ENCODE measurements at places on chromosomes 13 and 19.

GRCh38 chr19:31944326-31944725 is 401.1 kb upstream of the ZNF507 start:
- DNase-seq: no peak

DNA sequence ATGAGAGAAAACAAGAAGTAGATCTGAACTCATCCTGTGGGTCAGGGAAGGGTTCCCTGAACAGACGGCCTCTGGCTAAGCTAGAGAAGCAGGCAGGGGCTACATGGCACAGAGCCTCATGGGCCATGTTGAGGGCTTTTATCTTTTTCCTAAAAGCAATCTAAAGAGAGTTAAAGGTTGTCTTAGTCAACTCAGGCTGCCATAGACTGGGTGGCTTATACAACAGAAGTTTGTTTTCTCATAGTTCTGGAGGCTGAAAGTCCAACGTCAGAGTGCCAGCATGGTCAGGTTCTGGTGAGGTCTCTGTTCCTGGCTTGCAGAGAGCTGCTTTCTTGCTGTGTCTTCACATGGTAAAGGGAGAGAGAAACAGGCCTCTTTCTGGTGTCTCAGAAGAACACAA is 2.9 kb upstream of the MBNL2 start:
- DNase-seq: no peak

DNA sequence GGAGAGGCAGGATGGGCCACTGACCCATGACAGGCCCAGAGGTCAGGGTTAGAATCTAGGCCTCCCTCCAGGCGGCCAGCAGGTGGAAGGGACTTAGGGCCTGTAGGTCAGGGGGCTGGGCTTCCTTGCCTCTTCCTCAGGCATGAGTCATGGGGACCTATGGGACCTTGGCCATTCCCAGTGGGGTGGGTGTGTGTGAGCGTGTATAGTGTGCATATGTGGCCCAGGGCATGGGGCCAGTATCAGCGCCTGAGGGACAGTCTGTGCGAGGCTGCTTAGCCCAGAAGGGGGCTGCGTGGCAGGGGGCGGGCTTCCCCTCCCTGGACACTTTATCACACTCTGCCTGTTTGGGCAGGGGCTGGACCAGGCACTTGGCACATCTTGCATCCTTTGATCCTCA is 13.3 kb downstream of the KCTD15 start:
- DNase-seq: no peak

DNA sequence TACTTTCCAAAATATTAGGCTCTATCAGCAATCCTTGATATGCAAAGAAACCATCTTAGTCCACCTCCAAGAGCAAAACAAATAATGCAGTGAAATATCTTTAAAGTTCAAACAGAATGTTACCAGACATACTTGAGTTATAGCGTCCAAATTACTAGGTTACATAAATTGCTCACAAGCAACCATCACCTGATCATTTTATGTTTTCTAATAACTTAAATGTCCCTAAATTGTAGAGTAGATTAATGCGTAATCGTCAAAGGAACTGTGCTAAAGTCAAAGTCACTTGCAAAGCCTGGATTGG is 350.6 kb upstream of the ARGLU1 start:
- no peak for DNase-seq

DNA sequence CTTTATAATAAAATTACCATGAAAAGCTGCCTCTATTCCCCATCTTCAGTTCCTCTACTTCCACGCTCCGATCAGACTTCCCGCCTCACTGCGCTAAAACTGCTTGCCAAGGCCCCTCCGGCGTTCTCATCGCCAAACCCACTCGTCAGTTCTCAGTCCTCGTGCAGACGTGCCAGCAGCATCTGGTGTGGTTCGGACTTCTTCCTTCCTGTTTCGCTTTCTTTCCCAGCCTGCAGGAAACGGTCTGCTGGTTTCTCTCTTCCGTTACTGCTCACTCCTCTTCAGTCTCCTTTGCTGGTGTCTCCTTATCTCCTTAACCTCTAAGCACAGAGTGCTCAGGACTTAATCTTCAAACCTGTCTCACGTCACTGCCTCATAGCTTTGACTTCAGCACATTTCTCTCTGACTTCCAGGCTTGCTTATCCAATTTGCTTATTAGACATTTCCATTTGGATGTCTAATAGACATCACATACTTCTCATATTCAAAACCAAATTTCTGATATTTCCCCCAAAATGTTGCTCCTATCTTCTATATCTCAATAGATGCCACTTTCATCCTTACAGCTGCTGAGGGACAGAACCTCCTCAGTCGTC is 40.3 kb downstream of the RCBTB2 start:
- peak; percentile 52 for DNase-seq

DNA sequence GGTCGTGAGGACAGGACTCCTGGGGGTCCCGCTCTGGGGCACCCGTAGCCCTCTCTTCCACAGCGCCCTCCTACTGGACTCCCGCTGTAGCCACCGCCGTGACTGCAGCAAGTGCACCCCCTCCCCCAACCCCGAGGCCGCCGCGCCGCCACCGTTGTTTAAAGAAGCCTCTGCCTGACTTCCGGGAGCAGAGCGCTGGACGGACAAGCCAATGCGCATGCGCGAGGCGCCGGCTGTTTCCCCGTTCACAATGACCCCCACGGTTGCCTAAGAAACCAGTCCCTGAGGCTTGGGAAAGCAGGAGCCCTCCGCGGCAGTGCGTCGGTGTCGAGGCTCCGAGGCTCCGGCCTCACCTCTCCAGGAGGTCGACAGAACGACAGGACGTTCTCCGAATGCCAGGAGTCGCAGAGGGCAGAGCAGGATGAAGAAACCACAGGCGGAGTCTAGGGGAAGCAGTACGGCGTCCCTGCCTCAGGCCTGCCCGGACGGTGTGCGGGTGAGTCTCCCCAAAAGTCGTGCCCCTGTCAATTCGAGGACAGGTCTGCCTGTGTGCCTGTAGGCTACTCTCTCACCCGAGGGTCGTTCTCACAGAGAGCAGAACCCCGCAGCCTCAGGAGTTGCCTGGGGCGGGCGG is 70.5 kb upstream of the ZNF420 start:
- DNase-seq: peak; percentile 19

GRCh38 chr19:10399878-10400277 is 3.5 kb downstream of the CDC37 start:
- no peak for DNase-seq

All from T-helper 9 cell (primary cell).